ENCODE measurements at places on chromosomes 7 and 10.

DNA sequence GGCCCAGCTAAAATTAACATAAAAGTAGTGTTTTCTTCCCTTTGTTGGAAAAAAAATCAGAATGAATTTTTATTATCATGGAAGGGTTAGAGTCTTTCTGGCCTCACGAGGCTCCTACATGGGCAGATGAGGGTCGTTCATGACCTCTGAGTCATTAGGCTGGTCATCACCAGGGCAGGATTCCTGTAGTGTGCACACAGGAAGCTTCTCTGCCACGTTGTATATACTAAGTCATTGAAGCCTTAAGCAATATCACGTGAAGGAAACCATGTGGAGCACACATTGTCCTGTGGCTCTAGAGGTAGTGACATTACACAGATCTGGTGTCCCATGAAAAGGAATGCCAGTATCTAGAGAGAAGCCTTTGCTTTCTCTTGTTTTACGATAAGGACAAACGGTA, 84.7 kb upstream of the C1QL3 start:
- DNase-seq = no peak

DNA sequence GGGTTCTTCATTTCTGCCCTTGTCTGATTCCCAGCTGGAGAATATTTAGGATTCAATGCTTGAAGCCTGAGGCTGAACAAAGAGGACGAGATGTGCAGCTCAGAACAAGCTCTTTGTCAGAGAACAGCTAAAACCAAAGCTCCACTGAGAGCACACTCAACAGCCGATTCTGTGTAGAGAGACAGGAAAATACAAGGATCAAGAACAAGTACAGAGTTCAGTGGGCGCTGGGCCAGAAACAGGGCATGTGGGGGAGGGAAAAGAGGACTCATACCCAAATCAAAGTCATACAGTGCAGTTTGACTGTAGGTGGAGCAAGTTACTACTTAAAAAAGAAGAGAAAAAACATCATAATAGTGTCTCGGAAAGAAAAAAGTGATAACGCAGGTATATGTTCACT, at the start of gene AGMO:
Gene AGMO (minus strand): TSS at position 181 of the 400 bp plus-strand sequence.
- peak; percentile 75 for DNase-seq

DNA sequence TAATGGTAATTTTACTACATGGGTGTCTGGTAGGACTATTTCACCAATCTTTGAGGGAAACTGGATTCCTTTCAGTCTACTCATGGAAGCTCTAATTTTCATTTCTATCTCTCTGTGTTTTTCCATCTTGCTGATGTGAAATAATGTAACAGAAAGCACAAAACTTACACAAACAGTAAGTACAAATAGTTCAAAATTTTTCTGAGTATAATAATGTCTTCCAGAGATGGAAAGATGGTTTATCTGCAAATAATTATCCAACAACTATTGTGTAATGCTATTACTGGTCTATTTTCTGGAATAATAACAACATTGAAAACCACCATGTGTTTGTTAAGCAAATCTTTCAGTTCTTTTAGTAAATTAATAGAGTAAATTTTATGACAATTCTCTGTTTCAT, 565.8 kb upstream of the MGMT start:
- no peak for DNase-seq

DNA sequence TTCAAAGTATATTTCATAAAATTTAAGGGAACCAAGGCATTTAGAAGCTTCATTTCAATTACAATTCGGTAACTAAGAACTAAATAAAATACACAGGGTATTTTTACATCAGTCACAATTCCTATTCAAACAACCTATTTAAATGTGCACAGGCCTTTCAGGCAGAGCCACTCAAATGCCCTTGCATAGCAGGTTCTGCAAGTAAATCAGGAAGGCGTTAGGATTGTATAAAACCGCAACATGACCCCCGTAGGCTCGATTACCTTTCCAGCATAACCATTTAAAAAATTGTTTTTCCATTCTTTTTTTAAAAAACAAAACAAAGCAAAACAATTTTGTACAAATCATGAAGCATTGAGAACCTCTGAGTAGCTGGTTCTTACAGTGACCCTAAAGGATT, 289.9 kb upstream of the SP8 start:
- DNase-seq = no peak

DNA sequence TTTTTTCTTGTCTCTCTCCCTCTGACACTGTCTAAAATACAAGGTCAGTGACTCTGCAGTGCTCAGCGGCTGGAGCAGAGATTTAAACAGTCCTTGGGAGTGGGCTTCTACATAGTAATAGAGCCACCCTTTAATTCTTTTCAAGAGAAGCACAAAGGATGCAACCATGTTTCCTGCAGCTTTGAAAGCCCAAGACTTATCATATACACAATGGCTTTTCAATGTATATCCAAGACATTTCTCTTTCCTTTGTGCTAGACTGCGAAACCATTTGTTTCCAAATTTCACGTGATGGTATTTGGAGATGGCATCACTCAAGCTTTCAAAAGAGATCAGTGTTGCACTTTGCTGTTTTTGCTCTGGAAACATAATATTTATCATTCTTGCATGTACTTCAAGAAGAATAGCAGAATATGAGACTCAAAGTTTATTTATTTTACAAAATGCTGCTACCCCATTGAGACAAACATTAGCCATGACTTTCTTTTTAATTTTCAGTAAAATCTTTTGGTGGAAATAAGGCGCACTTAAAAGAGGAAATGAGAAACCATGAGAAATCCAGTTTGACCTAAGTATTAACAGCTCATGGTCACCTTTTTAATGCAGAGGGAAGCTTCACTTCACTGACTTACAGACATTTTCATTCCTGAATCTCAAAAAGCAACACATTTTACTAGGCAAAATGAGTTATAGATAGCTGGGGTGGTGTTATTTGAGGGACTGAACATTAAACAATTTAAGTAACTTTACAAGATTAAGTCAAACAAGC, 76.6 kb downstream of the SEMA3C start:
- no peak for DNase-seq

- DNase-seq = no peak
Observed at GRCh38 chr10:74981831-74982633, 129.4 kb upstream of the SAMD8 start.

- no peak for DNase-seq
Observed at GRCh38 chr10:29120216-29120615, 168.7 kb upstream of the LYZL1 start.

GRCh38 chr10:126187399-126187798, 200.9 kb downstream of the ADAM12 start:
- no peak for DNase-seq

GRCh38 chr10:17171141-17171641, 30.3 kb downstream of the TRDMT1 start:
- no peak for DNase-seq

DNA sequence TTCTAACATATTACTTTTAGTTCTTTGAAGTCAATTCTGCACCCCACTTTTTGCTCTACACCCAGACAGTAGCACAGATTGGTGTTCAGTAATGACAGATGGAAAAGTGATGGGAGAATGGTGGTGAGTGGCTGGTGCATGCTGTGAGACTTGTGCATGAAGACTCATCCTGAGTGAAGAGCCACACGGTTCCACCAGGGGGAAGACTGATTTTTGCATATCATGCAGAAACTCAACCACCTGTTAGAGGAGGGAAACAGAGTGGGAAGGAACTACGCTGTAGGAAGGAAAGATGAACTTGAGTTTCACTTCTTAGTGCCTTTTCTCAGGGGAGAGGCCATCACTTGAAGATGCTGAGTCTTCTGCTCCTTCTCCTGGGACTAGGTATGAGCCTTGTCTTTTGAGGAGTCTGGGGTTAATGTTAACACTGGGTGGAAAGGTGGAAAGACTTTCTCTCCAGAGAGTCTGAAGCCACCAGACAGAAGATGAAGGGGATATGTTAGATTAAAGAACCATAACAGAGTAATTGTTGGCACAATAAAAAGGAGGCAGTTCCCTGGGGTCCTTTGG, 9.3 kb upstream of the PRSS1 start:
- no peak for DNase-seq

DNA sequence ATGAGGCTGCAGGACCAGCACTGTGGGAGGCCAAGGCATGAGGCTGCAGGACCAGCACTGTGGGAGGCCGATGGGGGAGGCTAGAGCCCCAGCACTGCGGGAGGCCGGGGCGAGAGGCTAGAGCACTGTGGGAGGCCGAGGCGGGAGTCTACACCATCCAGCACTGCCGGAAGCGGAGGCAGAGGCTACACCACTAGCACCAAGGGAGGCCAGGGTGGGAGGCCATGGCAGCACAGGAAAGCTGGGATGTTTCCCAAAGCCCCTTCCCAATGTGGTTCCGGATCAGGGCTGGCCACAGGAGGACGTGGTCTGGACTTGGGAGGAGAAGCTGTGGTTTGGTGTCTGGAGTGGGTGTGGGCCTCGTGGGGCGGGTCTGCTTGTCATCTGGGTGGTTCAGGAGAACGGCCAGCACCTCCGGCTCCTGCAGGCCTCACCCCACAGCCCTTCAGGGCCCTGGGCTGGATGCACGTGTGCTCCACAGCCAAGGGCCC, 43.6 kb downstream of the PDGFA start:
- no peak for DNase-seq

GRCh38 chr10:93854975-93855374, 38.8 kb upstream of the SLC35G1 start:
- DNase-seq = no peak

- DNase-seq = no peak
Observed at GRCh38 chr10:71358277-71358676, 38.4 kb upstream of the CDH23 start.

DNA sequence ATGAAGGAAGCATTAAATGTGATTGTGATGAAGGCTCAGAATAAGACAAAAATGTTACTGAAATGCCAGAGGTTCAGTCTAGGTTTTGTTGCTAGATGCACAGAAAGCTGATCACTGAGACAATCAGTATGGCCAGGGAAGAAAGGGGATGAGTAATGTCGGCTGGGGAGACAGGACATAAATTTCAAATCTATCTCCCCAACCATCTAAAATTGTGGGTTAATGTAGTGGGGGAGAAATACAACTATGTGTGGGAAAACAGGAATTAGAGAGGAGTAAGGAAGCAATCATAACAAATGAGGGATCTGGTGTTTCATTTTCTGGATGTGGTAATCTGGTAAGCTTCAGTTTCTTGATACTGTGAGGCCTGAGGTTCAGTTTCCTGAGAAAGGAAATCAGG, 1111.0 kb downstream of the XPNPEP1 start:
- DNase-seq = no peak

DNA sequence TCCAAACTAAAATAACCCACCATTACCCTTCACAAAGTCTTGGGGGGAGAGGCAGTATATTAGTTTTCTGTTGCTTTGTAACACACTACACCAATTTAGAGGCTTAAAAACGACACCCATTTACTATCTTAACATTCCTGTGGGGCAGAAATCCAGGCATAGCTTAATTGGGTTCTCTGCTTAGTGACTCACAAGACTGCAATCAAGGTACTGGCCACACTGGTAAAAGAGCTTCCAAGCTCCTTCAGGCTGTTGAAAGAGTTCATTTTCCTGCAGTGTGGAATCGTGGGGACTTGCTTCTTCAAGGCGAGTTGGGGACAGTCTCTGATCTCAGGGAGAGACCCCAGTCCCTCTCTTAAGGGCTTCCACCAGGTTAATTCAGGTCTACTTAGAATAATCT, 139.1 kb downstream of the XPNPEP1 start:
- DNase-seq = no peak

DNA sequence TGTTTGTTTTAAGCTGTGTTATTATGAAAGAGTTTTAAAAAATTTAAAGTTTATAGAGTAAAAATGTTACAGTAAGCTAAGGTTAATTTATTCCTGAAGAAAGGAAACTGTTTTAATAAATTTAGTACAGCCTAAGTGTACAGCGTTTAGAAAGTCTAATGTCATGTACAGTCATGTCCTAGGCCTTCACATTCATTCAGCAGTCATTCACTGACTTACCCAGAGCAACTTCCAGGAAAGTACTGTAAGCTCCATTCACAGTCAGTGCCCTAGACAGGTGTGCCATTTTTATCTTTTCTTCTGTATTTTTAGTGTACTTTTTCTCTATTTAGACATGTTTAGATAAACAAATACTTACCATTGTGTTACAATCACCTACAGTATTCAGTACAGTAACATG, 126.8 kb downstream of the TPK1 start:
- DNase-seq = no peak

- no peak for DNase-seq
Observed at GRCh38 chr10:122164023-122164601, 107.0 kb upstream of the BTBD16 start.

DNA sequence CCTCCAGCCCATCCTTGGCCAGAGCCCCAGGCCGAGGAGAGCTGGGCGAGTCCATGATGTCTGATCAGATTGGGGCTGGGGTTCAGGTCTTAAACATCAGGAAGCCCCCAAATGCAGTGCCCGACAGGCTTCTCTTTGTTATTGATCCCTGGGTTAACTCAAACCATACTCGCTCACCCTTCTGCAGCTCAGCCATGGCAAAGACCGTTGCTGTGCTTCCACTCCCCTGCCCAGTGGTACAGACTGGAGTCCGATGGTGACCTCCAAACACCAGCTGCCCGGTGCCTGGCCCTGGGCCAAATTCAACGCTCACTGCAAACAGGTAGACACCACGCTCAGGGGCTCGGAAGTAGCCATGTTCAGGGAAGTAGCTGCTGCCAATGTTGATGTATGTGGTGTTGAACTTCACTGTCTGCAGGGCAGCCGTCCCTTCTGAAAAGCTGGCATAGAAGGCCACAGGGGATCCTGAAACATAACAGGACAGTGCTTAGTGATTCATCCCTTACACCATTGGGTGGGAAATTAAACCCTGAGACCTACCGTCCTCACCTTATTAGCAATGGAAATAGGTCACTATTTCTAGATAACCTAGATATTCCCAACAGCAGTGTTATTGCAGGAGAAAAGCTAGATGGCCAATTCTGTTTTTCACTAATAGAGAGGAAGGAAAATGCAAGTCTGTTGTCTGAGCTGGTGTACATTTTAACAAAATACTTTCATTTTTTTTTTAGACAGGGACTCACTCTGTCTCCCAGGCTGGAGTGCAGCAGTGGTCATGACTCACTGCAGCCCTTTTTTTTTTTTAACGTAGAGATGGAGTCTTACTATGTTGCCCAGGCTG, 20.5 kb downstream of the MMRN2 start:
- DNase-seq = no peak

GRCh38 chr7:69847921-69848612, 249.8 kb downstream of the AUTS2 start:
- no peak for DNase-seq

DNA sequence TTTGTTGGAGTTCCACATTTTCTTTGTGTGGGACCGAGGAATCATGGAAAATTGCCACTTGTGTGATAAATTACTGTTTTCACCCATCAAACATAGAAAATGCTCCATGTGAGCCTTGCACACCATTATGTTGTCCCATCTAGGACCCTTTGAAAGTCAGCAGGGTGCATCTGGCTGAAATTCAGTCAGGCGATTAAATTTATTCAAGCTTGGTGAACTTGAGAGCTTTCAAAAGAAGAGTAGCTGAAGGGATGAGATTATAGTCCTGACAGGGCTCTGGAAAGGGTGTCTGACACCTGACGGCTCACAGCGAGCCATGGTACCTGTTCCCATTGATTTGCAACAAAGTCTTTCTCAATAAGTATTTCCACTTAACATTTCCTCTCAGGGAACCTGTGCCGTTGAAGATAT, 399.7 kb upstream of the ETV1 start:
- DNase-seq = no peak
